ENCODE measurements at places on chromosomes 1 and 21.

- no peak for DNase-seq
Observed at GRCh38 chr1:59025898-59026426, 242.1 kb upstream of the JUN start.

GRCh38 chr1:215005656-215006345, 76.7 kb upstream of the KCNK2 start:
- no peak for DNase-seq

GRCh38 chr1:22039594-22040285, 12.8 kb upstream of the CDC42 start:
- peak; percentile 99 for DNase-seq

DNA sequence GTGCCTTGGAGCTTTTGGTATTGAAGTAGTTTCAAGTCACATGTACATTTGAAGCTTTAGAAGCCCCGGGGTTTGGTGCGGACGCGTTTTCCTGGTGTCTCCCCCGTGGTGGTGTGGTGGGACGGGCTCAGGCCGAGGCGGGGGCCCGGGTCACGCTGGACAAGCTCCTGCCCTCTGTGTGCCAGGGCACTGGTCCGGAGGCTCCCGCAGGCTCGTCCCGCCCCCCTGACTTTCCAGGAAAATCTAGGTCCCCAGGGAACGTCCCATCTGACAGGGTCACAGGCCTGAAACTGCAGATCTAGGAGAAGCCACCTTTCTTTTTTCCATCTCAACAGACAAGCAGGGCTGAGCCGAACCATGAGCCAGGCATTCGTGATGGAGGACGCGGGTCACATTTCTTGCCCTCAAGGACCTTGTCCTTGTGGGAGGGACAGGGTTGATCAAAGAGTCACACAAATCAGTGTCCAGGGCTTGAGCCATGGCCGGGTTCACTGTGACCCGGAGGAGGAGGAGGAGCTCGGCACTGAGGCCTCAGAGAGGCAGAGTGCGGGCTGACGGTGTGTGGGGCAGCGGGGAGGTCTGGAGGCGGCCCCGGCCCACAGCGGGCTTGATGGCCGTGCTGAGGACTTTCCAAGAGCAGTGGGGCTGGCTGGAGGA, 1.6 kb downstream of the DMRTB1 start:
- no peak for DNase-seq

DNA sequence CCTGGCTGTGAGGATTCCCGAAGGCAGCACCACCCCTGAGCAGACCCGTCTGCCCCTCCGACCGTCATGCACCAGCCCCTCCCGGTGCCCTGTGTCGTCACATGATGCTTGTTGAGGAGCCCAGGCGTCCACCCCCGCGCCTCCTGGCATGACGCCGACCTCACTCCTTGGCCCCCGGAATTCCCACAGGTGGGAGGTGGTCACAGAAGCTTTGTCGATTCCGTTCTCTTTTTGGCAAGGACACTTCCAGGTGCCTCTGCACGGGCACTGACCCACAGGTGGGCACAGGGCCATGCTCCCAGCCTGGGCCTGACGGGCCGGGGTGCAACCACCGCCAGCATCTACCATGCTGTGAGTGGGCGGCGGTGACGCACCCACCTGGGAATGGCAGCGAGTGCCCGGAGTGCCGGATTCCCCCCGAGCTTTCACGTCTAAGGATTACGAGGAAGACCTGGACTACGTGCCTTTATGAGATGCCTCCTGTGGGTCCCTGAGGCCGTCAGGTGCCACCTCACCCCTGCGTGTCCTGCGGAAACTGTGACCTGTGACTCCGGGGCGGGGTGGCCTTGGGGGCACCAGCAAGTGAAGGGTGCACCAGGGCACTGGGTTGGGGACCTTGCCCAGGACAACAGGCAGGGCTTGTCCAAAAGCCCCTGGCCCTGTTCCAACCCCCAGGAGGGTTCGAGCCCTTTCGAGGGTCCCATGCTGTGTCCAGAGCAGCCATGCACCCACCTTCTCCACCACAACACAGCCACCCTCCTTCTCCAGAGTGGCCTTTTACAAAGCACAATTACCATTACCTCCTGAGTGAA, 31.4 kb upstream of the COL6A1 start:
- no peak for DNase-seq

DNA sequence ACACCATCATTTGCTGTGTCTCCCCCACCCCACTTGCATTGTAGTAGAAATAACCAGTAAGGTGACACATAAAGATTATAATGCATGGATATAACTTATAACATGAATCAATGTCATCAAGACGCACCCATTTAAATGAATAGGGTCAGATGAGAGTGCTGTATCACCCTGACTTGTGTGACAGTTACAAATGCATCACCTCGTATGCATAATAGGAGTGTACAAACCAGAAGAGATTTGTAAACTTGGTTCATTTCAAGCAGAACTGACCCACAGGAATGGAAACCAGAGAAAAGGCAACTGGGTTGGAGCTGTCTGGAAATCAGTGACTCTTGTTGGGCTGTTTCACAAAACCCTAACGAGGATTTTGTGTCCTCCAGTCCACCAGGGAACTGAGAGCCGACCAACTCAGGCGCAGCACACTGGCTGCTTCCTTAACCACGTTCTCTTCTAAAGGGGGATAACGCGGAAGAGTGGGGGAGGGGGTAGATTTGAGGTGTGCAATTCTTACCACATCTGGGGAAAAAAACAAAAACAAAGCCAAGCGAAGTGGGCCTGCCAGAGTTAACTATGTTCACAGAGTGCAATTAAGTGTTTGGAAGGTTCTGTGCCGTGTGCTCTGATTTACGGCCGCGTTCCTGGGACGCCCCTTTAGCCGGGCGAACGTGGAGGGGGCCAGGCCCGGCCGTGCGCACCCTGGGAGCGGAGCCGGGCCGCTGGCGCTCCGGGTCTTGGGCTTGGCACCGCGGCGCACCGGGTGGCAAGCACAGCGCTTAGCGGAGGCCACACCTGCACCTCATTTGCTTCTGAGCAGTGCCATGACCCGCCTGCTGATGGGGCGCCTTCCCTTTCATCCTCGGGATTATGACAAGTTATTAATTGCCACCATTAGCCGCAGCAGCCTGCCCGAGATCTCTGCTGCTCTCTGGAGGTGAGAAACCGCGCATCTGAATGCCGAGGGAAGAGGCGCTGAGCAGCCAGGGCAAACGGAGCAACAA, 248.8 kb upstream of the FOXD3 start:
- DNase-seq, result no peak

GRCh38 chr1:226420328-226420727, 12.4 kb upstream of the PARP1 start:
- no peak for DNase-seq

- peak; percentile 36 for DNase-seq
Observed at GRCh38 chr1:28865997-28866650, 48.2 kb upstream of the EPB41 start.

DNA sequence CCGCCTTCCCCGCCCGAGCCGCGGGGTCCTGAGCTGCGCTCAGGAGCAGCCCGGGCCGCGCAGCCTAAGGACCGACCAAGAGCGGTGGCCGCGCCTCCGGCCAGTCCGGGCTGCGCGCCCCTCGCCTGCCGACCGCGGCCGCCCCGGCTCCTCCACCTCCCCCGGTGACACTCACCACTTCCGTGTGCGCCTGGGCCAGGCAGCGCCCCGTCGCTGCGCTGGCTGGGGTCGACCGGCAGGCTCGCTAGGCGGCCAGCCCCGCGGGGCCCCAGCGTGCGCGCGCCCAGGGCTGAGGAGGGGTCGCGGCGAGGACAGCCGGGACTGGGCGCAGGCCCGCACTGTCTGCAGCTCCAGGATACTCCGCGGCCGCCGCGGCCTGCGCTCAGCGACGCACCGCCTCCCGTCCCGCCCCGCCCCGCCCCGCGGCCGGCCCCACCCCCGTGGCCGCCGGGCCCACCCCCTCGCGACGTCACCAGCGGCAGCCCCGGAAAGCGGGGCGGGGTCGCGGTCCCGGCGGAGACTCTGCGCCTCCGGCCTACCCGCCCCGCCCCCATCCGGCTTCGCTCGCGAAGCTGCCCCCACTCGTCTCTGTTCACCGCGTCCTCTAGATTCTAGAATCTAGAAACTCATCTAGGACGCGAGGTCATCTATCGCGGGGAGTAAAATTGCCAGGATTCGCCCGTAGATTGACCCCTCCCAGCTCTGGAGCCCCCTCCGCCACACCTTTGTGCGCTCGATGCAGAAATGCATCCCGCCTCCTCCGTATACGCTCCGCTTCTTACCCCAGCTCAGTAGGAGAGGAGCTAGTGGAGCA, at the start of gene JAK1:
Gene JAK1, minus strand, starts transcription at position 392 of the 814 bp plus-strand sequence. CDS start 80,285 bp downstream, outside the sequence.
- peak; percentile 62 for DNase-seq
